Muscle of arm (tissue), 14 donors: ENCODE measurements at places on chromosomes 6 and 20. TPM values are rescaled to one million over a fixed set of nuclear protein-coding genes. Genes with fewer than 3 reads are reported as not detected.

GRCh38 chr6:126761854-126762253 is 356.6 kb upstream of the RSPO3 start:
- peak; percentile 13 for DNase-seq

The TRAPPC3L gene
- not detected for polyA plus RNA-seq

GRCh38 chr6:84825461-84825860 is 61.1 kb upstream of the TBX18 start:
- DNase-seq = no peak

GRCh38 chr6:167267921-167268401 is 23.2 kb upstream of the UNC93A start:
- DNase-seq = no peak

DNA sequence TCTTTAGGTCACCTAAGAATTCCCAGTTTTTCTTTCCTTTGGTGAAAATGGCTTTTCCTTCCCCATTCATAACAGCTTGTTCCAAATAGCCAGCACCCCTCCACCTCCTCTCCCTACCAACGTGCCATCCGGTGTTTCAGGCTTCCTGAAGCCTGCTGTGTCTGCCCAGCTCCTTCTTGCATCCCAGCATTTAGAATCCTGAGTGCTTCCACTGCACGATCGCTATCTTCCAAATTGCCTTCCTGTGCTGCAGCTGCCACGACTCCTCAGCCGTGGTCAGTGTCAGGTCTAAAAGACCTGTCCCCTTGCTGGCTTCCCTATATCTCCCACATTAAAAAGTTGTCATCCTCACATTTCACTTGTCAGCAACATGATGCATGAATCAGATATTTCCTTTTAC is 550.3 kb upstream of the JARID2 start:
- no peak for DNase-seq

The BANF2 gene
- not detected for polyA plus RNA-seq

- no peak for DNase-seq
Measured at GRCh38 chr20:12882832-12883506, 125.8 kb upstream of the SPTLC3 start.

DNA sequence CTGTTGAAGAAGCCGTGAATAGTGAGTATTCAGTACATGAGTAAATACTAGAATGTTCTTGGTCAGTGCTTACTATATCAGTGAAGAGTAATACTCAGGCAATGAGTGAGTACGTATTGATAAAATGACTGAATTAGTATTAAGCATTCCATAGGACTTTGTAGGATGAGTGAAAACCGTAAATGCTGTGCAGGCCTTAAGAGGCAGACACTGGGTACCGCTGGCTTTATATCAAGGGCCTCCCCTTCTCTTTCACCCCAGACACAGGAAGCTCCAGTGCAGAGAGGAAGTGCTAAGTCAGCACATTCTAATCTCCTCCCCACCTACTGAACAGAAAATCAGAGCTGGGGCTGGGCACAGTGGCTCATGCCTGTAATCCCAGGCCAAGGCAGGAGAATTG is 24.2 kb downstream of the POFUT1 start:
- DNase-seq = no peak

The DZANK1 gene
- polyA plus RNA-seq = 2.3 TPM

The MYLK4 gene
- polyA plus RNA-seq = 10.7 TPM

DNA sequence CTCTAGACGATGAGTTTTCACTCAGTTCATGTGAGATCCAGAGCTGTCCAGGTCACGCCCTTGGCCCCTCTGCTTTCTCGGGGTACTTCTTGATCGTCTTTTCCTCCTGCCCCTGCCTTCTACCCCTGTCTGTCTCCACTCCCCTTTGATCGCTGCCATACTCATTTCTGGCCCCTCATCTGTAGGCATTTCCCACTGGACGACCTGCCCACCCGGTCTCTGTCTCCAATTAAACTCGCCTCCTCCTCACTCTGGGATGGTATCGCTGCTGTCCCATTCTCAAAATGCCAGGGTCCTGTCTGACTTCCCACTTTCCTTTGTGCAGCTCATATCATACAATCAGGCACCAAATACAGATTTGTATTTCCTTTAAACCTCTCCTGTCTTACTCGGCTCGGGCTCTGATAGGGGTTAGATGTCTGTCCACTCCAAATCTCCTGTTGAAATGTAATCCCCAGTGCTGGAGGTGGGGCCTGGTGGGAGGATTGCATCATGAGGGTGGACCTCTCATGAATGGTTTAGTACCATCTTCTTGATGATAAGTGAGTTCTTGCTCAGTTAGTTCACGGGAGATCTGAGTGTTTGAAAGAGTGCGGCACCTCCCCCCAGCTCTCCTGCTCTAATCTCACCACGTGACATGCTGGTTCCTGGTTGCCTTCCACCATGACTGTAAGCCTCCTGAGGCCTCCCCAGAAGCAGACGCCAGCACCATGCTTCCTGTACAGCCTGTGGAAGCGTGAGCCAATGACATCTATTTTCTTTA is 3.5 kb upstream of the SYNJ2 start:
- no peak for DNase-seq

GRCh38 chr20:4326195-4327065 is 311.1 kb upstream of the RNF24 start:
- no peak for DNase-seq

The LPIN3 gene
- 5.3 TPM for polyA plus RNA-seq

DNA sequence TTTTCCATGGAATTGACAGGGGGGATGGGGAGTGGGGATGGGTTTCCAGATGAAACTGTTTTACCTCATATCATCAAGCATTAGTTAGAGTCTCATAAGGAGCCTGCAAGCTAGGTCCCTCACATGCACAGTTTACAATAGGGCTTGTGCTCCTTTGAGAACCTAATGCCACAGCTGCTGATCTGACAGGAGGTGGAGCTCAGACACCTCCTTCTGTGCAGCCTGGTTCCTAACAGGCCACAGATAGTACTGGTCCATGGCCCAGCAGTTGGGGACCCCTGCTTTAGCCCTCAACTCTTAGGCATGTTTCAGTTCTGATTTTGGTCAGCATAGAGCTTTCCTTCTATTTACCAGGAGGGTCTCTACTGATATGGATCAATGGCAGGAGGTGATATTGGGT is 251.6 kb downstream of the LAMA2 start:
- DNase-seq = no peak

DNA sequence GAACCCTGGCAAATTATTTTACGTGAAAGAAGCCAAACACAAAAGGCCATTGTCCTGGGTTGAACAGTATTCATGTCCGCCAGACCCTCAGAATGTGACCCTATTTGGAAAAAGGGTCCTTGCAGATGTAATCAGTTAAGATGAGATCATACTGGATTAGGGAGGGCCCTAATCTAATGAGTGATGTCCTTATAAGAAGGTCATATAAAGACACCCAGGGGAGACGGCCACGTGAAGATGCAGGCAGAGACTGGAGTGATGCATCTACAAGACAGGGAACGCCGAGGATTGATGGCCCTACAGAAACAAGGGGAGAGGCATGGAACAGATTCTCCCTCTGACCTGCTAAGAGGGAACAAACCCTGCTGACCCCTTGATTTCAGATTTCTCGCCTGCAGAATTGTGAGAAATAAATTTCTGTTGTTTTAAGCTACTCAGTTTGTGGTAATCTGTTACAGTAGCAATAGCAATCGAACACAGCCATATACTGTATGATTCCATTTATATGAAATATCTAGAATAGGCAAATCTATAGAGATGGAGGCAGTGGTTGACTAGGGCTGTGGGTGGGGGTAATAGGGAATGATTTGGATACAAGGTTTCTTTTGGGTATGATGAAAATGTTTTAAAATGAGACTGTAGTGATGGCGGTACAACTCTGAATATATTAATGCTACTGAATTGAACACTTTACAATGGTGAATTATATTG is 132.9 kb upstream of the NUP153 start:
- DNase-seq = no peak

DNA sequence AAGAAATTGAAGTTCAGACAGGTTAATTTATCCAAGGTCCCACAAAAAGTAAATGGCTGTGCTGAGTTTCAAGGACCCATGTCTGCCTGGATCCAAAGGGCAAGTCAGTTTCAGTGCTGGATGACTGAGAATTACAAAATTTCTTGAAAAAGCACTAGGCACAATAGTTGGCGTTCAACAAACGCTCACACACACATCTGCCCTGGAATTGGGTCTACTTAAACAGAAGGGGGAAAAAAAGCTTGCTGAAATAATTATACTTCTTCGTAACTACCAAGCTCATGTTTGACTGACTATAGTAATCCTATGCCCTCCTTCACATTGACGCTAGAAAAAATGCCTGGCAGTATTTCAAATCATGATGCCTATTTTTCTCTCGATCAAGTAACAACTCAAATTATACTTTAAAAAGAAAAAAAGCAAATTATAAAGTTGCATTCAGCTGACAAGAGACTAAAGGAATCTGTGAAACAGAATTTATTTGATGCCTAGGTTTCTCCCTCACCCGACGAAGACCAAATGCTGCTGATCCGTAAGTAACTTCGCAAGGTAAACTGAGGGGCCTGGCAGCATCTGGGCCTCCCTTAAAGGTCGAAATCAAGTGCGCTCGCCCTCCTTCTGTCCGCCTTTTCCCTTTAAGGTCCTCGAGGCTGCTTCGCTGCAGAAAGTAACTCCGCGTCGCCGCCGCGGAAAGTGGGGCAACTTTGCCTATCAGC is 650 bp upstream of the CD2AP start:
- no peak for DNase-seq

DNA sequence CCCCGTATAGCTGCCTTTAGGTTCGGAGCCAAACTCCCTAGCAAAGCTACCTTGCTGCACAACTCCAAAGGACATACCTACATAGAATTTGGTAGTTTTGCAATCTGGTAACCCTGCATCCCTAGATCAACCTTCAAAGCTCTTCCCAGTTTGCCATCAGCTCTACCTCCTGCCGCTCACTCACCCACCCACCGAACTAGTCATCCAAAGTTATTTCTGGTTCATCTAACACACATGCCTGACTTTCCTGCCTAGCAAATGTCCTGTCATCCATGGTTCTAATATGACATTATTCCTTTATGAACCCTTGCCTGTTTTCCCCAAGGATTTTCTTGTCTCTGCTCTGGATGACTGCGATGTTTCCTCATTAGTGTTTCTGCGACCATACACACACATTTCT is 21.6 kb downstream of the SPAG4 start:
- no peak for DNase-seq

DNA sequence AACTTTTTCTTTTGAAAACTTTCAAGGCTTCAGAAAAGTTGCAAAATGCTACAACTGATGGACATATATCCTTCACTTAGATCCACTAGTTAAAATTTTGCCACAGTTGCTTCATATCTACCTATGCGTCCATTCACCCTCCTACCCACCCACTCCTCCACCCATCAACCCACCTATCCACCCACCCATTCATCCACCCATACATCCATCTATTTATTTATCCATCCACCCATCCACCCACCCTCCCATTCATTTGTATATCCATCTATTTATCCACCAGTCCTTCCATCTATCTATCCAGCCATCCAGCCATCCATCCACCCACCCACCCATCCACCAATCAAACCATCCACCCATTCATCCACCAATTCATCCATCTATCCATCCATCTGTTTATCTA is 13.6 kb downstream of the BPIFB4 start:
- no peak for DNase-seq

DNA sequence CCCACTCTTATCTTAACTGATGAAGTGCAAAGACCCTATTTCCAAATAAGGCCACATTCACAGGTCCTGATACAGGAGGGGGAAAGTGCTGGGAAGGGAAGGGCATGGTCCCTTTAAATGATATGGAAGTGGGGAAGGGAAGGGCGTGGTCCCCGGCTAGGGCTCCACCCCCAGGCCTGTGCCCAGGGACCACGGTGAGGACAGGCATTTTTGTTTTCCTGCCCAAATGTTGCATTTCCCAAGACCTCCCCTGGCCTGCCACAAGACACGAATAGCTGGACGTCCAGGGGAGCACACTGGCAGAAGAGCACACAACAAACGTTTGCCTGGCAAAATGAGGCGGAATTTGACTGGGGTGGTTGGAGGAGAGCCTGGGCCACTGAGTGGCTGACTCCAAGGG is 16.1 kb upstream of the HFE start:
- DNase-seq = no peak

DNA sequence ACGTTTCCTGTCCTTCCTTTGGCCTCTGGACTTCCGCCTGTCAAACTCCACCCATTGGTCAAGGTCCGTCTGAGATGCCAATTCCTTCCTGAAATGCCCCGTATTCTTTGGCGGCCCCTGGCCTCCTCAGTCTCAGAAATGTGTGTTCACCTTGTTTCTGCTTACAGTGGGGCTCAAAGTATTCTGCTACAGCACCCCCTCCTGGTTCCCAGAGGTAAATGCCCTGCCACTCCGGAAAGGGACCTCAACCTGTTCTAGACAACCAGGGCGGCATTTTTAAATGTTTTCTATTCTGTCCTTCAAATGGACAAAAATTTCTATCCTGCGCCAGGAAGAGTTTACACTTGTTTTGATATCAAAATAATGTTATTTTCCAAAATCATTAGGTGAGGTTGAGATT is 12.1 kb upstream of the PAX1 start:
- DNase-seq = no peak

GRCh38 chr20:43947316-43947710 is 32.7 kb downstream of the TOX2 start:
- DNase-seq = no peak

DNA sequence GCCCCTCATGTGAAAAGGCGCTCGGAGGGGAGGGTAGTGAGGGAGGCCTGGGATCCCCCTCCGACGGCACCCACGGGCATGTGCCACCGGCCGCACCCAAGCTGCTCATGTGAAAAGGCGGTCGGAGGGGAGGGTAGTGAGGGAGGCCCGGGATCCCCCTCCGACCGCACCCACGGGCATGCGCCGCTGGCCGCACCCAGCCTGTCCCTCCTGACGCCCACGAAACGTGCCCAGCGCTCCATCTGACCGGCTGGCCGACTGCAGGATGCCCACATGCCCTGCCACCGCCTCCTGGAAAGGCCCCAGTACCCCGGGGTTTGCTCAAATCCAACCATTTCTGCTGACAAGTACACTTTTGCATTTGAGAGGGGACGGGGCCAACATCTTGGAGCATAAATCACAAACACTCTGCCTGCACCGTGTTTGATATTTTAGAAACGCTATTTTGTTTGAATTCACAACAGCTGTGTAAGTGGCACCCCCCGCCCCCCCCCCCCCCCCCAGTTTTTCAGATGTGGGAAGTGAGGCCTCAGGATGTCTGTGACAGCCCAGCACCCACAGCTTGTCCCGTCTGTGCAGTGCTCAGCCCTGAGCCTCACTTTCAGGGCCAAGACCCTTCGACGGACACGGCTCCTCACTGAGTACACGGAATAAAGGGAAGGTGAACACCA is 34.1 kb downstream of the SLC2A4RG start:
- DNase-seq = no peak
